ENCODE measurements at places on chromosomes 13 and 19.

- peak; percentile 51 for DNase-seq
Observed at GRCh38 chr13:114131583-114132418, 622 bp downstream of the RASA3 start.

GRCh38 chr19:327291-328024, 17.1 kb downstream of the MIER2 start:
- DNase-seq = no peak

- no peak for DNase-seq
Observed at GRCh38 chr19:55489711-55490477, 1.7 kb downstream of the SSC5D start.

DNA sequence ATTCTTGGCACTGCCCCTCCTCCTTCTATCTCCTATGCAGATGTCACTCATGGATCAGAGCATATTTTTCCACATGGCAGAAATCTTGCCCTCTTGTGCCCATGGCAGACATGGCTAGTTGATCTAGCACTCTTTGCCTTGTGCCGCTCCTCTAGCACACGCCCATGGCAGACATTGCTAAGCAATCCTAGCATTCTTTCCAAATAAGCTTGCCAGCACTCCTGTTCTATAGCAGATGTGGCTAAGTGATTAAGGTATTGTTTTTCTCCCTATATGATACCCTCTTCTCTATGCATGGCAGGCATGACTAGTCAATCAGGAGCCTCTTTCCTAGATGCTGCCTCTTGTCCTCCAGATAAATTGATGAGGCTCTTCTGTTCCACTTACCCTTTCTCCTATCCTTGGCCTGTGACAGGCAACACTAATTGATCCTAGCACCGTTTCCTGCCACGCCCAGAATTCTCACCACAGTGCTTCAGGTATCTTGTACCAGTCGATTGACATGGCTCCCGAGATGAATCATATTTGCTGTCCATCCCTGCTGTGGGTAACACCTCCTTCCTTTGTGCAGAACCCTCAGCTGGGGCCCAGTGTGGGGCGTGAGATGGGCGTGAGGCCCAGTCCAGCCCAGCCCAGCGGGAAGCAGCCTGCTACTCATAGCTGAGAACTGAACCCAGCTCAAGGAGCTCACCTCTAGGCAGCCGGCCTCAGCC, 26.9 kb downstream of the TMED1 start:
- DNase-seq = peak; percentile 66

DNA sequence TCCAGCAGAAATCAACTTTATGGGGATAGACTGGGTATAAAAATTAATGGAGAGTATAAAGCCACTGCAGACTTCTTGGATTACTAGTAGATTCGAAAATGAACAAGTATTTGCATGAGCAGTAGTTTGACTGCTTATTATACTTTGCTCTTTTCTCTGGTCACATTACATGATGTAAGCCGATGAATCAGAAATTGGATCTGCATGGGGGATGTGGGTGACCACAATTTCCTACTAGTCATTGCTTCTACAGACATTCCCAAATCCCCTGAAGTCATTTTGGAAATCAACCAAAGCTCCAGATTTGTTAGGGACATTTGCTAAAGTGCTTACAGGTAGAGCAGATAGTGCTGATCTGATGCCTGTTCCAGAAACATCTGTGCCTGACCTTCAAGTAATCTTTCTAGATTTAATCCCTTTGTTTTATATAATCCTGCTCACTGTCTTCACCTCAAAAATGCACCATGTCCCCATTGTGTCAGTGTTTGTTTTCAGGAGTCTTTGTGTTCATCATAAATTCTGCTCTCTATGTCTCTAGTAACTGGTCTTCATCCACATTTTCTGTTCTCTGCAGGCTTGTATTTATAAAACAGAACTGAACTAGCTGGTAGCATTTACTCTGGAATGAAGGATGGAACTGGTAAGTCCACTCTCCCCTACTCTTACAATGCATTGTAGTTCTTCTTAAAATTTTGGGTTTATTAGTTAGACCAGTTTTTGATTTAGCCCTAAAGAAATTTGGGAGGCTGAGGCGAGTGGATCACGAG, 201.5 kb upstream of the CSNK1A1L start:
- DNase-seq = peak; percentile 95

GRCh38 chr19:48553676-48554384, 1.9 kb downstream of the SULT2B1 start:
- peak; percentile 90 for DNase-seq

DNA sequence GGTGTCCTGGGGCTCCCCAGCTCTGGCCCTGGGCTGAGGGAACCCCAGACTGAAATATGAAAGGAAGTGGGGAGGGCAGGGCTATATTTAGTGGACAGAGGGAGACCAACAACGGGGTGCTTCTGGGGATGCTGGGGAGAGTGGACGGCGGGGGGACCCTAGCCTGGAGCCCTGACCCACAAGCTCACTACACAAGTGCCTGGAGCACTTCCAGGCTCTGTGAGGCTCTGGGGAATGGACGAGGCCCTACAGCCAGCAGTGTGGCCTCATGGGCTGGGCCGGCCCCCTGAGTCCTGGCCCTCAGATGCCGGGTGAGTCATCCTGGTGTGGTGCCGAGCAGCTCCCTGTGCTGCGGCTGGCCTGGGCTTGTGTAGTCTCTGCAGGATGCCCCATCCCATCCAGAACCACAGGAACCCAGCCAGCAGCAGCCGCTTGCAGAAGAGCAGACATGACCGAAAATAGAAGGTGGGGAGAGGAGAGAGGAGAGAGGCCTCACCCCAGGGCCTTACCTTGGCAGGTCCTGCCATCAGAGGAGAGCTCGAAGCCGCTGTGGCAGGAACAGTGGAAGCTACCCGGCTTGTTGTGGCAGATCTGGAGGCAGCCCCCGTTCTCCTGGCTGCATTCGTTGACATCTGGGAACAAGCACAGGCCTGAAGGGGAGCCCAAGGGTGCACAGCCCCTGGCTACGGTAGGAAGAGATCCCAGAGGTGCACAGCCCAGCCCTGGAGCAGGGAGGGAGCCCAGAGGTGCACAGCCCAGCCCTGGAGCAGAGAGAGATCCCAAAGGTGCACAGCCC, 26.1 kb downstream of the GAS6 start:
- peak; percentile 99 for DNase-seq

DNA sequence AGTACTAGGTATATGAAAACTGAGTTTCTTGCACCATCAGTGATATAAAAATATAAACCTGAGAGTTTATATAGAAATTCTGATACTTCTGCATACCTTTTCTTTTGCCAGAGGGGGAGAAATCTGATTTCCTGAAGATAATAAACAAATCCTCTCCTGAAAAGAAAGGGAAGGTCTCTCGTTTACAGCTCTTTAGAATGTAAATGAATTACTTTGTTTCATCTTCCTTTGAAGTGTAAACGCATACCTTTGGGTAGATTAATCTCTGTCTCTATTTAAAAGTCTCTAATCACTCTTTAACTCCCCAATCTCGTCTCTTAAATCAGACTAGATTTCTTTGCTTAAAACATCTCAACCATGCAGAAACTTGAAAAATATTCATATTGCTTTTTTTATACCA, 1092.9 kb downstream of the SLITRK5 start:
- DNase-seq = no peak

GRCh38 chr13:51644654-51645053, 60.4 kb downstream of the WDFY2 start:
- DNase-seq = peak; percentile 54

- DNase-seq = peak; percentile 42
Observed at GRCh38 chr19:17246681-17247425, 1.1 kb upstream of the NR2F6 start.

DNA sequence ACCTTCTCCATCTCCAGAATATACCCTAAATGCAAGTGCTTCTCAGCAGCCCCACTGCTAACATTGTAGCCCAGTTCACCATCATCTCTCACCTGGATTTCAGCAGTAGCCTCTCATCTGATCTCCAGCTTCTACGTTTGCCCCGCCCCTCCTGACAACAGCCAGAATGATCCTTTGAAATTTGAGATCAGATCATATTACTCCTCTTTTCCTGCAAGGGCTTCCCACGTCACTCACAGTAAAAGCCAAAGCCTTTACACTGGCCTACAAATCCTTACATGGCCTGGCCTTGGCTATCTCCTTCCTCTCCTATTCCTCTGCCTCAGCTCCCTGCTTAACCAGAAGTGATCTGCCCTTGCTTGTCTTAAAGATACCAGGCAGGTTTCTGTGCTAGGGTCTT, 94.3 kb upstream of the NBEA start:
- DNase-seq = no peak

GRCh38 chr13:33277946-33278345, 7.6 kb downstream of the STARD13 start:
- no peak for DNase-seq

GRCh38 chr13:47726394-47726793, 274.7 kb downstream of the SUCLA2 start:
- no peak for DNase-seq

DNA sequence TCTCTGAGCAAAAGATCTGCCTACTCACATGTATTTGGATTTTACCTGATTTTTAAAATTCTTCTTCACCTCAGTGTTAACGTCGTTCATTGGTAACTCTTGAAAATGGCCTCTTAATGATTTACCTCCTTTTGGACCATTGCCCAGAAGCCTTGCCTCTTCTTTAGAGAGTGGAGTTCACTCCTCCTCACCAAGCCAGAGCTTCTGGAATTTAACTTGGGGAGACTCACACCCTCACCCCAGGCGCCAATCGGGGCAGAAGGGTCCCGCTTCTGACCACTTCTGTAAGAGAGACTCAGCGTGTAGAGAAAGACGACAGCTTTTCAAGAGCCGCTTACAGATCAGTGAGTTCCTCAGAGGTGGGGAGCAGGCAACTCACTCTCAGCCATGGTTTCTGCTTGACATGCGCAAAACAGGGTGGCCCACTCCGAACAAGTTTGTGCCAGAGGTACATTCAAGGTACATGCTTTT, 2.7 kb downstream of the PNMA8C start:
- DNase-seq = peak; percentile 35

- DNase-seq = no peak
Observed at GRCh38 chr19:1794424-1795172, 17.5 kb downstream of the ATP8B3 start.

DNA sequence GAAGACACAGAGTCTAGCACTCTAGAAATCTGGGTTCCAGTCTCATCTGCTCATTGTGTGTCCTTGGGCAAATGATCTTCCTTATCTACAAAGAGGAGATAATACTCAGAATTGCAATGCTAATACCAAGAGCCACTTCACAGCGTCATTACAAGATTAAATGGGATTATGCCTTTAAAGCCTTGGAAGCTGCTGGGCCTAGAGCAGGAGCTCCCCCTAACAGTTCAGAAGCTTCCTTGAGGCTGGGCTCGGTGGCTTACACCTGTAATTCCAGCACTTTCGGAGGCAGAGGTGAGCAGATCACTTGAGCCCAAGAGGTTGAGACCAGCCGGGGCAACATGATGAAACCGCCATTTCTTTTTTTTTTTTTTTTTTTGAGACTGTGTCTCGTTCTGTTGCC, 27.6 kb downstream of the AP2S1 start:
- no peak for DNase-seq

- no peak for DNase-seq
Observed at GRCh38 chr13:99862244-99862643, 109.3 kb downstream of the ZIC5 start.

DNA sequence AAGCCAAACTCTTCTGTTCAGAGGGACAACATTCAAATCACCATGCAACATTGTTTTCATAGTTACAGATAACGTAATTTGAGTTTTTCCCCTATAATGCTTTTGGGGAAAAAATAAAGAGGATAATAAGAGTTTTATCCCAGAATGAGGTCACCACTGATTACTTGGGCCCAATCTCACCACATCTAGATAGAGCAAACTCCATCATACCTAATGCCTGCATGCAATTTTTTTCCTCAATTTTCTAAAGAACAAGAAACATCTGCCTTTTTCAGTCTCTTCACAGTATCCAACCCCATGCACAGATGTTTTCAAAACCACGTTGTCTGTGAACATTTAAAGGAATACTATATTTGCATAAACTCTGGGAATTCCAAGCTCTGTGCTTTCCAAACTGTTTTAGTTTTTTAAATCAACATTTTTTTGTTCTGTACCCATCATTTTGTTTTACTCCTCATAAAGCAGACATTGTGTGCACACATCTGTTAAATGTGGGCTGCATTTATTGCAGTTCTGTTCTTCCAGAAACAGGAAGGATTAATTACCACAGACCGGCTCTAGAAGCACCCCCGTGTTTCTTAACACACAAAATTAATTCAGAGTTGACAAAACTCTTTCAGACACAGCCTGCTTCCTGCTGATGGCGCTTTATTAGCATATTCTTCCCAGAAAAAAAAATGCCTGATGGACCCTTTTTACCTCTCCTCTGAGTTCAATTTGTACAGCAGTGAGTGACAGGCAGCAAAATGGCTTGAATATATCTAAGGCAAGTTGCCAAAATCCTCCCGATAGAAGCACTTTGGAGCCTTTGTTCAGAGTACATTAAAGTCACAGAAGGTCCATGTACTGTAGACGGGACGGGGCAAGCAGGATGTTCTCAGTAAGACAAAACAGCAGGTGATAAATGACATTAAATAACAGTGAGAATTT, 1171.9 kb downstream of the EFNB2 start:
- DNase-seq = no peak

- no peak for DNase-seq
Observed at GRCh38 chr13:109255141-109255856, 531.1 kb downstream of the IRS2 start.

GRCh38 chr13:102678339-102679107, 16.3 kb downstream of the METTL21C start:
- no peak for DNase-seq

GRCh38 chr13:43021926-43022670, 1.3 kb upstream of the DNAJC15 start:
- DNase-seq = no peak

DNA sequence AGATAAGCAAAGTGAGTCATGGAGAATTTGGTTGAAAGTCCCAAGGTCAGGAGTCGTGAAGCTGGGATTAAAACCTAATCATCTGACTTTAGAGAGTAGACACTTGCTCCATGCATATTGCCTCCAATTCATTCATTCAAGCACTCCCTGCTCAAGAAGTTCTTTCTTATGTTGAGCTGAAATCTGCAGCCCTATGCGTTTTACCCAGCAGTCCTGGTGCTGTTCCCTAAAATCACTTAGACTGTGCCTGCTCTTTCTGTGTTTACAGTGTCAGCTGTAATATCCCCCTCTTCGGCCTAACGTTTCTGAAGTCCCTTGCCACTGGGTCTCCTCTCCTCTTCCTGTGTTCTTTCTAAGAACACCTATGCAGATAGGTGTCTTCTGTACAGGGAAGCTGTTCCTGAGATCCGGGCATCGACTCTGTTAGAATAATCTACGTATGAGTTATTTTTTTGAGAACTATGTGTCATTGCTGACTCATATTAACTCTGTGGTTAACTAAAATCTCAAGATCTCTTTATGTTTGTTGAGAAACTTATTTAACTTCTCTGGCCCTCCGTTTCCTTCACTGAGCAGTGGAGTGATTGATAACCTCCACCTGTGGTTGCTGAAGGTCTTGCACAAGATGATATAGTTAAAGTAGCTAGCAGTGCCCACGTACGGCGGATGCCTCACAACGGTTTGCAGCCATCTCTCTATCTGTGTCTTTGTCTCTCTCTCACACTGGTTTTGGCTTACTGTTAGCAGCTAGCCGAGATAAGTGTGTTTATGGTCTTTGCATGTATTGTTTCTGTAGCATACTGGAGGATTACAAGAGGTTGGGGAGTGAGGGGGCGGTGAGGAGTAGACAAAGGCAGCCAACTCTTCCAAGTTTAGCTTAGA, 4.7 kb downstream of the ALOX5AP start:
- peak; percentile 88 for DNase-seq

- no peak for DNase-seq
Observed at GRCh38 chr13:40490086-40490758, 176.2 kb downstream of the FOXO1 start.

All from ELR (cell line).